Epithelial cell of prostate (primary cell): ENCODE measurements at places on chromosomes 5 and 9.

- DNase-seq = no peak
Observed at GRCh38 chr9:127384901-127385300, 12.1 kb upstream of the SLC2A8 start.

DNA sequence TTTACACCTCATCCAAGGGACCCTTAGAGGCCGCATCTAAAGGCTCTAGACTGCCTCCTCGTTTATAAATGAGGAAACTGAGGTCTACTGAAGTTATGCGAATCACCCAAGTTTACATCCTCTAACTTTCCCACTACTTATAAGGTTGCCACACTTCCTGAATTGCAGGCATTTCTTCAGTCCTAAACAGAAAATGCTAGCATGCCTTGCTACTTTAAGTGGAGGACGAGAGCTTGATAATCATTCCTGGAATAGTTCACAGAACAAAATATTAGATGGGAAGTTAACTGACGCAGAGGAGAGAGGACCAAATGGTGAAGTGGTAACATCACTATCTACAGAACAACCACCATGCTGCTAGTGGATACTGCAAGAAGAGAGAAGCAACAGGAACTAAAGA is 85.8 kb downstream of the GNAQ start:
- no peak for DNase-seq

DNA sequence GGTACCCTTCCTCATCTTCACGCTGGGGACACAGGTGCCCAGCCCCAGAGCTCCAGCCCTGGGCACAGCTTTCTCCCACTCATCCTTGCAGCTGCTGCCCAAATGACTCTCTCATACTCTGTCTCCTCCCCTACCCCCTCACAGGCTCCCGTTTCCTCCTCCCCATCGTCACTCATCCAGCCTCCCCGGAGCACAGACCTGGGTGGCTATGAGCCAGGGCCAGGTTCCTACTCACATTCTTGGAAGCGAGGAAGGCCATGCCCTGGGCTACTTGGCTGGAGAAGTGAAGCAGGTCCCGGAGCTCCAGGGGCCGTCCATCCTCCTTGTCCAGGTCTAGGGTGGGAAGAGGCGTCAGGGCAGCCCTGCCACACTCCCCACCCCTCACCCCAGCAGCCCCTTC is 29.3 kb downstream of the CSF1R start:
- no peak for DNase-seq

DNA sequence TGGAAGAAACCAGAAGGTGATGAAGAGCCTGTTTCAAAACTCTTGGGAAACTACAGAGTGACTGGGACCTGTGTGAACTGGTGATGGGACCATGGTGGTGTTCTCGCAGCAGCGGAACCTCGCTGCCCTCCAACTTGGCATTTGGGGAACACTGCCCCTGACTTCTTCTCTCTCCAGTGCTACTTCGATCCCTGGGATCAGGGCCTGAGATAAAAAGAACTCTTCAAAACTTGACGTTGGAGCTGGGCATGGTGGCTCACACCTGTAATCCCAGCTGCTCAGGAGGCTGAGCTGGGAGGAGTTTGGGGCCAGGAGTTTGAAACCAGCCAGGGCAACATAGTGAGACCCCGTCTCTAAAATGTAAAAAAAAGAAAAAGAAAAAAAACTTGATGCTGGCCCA is 18.1 kb downstream of the PITX1 start:
- no peak for DNase-seq

DNA sequence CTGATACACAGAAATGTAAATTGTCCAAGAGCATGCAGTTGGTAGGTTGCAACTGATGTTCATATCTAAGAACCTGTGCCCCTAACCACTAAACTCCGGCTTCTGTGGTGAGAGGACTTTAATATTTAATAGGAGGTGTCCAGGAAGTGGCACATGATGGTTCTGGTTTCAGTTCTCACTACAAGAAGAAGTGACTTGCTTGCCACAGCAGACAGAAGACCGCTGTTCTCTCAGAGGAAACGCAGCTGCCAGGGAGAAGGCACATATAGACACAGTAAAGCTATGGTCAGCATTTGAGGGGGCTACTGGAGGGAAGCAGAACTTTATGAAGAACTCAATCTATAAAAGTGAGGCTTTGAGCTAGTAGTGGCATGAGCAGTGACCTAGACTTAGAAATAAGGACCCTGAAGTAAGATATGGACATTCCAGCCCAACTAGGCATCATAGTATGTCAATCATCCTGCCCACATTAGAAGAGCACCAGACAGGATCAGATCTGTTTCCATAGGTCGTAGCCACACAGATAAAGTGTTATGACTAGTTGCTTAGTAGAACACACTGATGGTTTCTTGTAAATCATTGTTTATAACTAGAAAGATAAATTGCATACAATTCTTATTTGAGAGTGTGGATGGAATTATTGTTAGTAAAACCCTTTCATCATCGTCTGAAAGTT is 36.4 kb upstream of the DAB2 start:
- DNase-seq = no peak

DNA sequence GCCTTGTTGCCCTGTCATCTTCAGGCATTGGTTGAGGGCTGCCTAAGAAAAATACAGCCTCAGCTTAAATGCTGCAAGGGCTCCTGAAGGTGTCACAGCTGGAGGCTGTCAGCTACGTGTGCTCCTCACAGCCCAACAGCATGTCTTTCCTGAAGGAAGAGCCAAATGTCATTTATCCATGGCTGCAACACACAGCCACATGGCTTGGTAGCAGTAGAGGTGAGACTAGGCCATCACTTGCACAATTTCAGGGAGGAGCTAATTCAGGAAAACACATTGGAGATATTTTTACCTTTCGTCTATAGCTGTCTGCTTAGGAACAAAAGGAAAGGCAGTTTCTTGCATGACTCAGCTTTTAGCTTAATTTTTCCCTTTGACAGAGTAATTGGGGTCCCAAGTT is 260.7 kb downstream of the SYK start:
- DNase-seq = no peak

GRCh38 chr5:141714542-141715310 is 32.7 kb upstream of the ARAP3 start:
- peak; percentile 36 for DNase-seq

- DNase-seq = peak; percentile 5
Observed at GRCh38 chr9:36873247-36873875, 160.7 kb downstream of the PAX5 start.

- DNase-seq = no peak
Observed at GRCh38 chr5:72465601-72466563, 41.3 kb downstream of the ZNF366 start.

DNA sequence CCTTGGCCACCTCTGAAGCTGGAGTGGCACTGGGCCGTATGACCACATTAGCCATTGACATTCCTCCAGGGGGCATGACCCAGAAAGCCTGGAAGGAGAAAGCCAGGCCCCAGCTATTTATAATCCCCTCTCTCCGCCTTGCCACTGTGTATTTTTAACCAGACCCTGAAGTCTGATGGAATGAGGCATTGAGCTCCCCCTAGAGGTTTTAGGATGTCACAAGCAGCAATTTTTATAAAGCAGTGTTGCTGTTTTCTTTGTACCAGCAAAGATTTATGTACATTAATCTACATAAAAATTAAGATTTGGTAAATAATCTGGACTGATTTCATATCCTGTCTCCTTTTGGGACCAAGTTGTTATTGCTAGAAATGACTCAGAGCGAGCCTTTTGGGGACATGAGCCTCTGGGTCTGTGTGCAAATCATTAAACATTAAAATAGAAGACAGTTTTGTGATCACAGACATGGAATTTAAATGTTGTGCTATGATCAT is 127.1 kb downstream of the TRIO start:
- no peak for DNase-seq

DNA sequence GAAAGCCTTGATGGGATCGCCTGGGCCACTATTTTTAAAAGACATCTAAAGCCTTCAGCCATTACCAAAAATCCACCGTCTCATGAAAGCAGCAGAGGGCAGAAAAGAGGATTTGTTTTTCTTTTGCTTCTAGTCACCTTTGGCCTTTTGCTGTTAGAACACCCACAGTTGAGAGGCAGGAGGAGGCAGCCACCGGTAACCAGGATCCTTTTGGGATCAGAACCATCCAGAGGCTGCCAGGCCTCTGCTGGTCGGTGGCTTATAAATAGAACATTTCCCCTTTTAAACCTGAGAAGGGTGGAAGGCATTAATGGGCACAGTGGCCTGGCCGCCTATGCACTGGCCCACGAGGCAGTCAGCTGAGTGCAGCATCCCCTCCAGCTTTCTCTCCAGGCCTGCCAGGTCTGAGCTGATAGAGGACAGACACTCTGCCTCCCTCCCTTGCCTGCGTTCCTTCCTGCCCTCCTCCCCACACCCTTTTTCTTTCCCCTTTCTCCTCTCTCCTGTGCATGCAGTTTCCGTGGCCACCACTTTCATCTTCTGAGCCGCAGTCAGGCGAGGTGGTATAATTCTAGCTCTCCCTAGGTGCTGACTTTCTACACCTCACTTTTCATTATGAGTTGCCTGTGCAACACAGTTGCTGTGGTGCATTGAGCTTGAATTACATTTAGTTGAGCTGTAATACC is 253.4 kb downstream of the ARHGAP26 start:
- DNase-seq = no peak

GRCh38 chr5:115825948-115826347 is 9.5 kb upstream of the CDO1 start:
- DNase-seq = no peak

- no peak for DNase-seq
Observed at GRCh38 chr5:136027311-136027710, 1.5 kb upstream of the TGFBI start.

DNA sequence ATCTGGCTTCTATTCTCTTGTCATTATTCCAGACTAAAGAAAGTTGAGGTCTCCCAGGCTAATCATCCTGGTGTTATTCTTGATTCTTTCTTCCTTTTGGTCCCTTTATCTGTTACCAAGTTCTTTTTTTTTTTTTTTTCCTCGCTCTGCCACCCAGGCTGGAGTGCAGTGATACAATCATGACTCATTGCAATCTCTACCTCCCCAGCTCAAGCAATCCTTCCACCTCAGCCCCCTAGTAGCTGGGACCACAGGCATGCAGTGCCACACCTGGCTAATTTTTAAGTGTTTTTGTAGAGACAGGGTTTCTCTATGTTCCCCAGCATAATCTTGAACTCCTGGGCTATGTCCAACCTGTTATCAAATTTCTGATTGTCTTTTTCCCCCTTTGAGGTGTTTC is 126.6 kb upstream of the DHFR start:
- DNase-seq = no peak

DNA sequence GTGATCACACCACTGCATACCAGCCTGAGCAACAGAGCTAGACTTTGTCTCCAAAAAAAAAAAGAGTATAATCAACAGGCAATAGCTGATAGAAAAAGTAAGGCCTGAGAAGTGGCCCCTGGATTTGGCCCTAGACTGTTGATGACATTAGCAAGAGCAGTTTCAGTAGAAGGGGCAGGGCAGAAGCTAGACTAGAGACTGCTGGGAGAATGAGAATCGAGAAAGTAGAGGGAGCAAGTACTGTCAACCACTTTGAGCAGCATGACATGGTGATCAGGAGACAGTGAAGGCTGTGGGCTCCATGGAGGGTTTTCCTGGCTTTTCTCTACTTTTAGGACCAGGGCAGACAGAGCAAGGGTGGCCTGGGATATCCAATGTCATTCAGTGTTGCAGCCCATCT is 34.9 kb upstream of the B4GALT1 start:
- DNase-seq = no peak

- DNase-seq = peak; percentile 12
Observed at GRCh38 chr5:142568996-142569335, 116.9 kb downstream of the FGF1 start.

DNA sequence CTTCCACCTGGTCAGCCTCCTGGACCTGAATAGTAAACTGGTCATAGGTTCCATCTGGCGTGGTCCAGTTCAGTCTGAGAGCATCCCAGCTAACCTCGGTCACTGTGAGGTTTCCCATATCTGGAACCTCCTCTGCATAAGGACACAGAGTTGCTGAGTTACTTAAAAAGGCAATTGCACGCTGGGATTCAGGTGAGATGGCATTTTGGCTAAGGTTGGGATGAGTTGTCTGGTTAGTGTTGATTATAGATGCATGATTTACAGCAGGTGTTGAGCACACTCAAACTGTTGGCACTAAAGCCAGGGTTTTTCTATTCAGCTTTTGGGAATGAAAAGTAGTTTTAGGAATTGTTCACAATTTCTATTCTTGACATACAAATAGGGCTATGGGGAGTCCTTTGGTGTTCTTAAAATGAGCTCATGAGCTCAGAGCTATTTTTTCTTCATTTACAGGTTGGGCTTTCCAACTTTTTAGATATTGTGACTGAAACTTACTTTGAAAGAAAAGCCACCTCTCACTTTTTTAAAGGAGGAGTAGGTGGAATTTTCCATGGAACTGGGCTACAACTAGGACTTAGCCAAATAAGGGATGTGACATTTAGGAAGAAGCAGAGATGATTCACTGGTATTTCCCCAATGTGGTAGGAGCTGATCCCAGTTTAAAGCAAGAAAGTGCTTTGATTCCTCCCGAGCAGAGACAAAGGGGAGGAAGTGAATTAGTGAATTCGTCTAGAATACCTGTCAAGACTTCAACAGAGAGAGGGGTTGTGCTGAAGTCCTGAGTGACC is 54.7 kb downstream of the TNC start:
- no peak for DNase-seq

DNA sequence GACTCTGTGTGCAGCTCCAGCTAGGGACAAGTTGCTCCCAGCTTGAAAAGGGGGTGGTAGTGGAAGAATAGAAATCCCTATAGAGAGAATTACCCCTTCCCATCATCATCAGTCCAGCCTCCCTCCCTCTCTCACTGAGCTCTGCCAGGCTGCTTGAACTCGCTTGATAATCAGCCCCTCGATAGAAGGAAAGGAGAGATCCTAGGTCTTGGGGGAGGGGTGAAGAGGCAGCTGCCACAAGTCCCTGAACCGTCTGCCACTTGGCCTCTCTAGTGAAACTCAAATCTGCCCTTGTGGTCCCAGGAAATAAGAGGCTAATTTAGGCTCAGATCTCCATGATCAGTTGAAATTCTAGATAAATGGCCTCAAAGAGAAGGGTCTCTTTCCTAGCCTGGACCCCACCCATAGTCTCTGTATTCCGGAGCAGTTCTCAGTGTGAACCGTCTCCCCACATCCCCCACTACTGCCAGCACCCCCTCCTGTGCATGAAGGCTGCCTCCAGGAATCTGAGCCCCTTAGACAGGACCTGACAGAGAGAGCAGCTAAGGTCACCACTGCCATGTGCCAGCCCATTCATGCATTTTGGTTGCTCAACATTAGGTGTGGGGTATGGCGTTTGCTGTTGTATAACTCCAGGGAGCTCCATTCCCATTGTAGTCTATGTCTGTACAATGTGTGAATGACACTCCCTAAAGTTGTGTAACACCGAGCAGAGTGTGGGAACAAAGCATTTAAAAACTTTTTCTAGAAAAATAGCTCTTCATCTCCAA is 5.5 kb downstream of the DNAJB5 start:
- peak; percentile 73 for DNase-seq
